ENCODE measurements at places on chromosomes 4 and X. TPM values are rescaled to one million over a fixed set of nuclear protein-coding genes. Genes with fewer than 3 reads are reported as not detected.

The ASB12 gene
- not detected for total RNA-seq

The ZIC3 gene
- total RNA-seq: not detected

GRCh38 chr4:76691807-76692582, 205.9 kb downstream of the SOWAHB start:
- DNase-seq: no peak

DNA sequence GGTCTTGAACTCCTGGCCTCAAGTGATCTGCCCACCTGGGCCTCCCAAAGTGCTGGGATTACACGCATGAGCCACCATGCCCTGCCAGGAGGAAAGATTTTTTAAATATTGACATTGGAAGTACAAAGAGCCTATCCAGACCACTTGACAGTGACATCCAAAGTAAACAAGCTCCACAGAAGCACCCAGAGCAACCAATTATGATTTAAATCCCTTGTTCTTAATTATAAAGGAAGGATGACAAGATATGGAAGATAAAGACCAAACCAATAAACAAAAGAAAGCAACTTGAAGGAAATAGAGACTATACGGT, 27.7 kb upstream of the RPL34 start:
- no peak for DNase-seq

- no peak for DNase-seq
These were observed 28.2 kb upstream of the HUWE1 start for GRCh38 chrX:53714580-53715345.

DNA sequence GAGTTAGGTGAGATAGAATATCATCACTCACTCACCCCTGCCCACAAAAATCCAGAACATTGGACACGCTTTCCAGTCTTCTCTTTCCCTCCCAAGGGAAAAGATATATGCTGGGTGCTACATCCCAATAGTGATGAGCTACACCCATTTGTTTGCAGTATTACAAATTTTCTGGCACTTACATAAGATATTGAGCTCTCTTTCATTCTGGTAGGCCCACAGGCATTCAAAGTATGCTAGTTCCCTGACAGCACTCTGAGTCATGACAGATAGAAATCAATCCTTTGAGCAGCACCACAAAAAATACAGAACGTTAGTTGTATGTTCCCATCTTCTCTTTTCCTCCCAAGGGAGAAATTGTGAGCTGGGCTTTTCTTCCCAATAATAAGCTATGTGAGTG, 477.6 kb upstream of the GRID2 start:
- no peak for DNase-seq

DNA sequence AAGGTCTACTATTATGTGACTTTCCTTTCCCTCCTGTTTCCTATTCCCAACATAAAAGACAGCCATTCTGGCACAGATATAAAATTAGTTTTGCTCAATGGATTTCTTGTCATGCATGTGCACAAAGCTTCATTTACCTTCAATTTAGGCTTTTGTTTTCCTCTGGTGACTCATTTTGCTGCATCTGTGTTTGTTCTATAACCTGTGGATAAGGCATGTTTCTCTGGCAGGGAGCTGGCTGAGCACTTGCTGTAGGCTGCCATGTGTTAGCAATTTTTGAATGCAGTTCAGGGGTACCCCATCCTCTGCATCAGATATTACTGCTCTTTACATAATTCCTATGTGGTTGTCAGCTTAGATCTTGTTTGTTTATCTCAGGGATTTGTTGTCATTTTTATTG, 202.8 kb upstream of the GRID2 start:
- DNase-seq: no peak

GRCh38 chr4:184392748-184393559, 81.4 kb downstream of the IRF2 start:
- DNase-seq: no peak

GRCh38 chrX:154333837-154334271, 38.3 kb downstream of the TKTL1 start:
- no peak for DNase-seq

GRCh38 chrX:791479-792034, 161.0 kb downstream of the SHOX start:
- no peak for DNase-seq

- no peak for DNase-seq
These were observed 52.5 kb downstream of the HMGB2 start for GRCh38 chr4:173281406-173282255.

GRCh38 chr4:174592985-174593335, 70.7 kb upstream of the HPGD start:
- DNase-seq: no peak

DNA sequence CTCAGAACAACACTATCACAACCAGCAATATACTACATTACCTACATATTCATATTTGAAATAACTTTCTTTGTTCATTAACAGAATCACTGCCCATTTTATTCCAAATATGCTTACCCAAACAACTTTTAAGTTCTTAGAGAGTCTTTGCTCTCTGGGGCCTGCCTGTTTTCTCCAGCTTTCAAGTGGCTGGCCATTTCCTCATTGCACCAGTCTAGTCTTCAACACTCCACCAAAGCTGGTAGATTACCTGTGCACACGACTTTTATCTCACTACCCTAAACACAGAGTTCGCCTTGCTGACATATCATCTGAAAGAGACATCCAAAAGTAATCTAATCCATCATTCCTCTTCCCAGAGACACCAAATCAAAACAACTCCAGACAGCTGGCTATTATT, 66.2 kb downstream of the PRDM5 start:
- DNase-seq: no peak

Data from HFFc6 (cell line).